ENCODE measurements at places on chromosomes 13 and 19. TPM values are rescaled to one million over a fixed set of nuclear protein-coding genes. Genes with fewer than 3 reads are reported as not detected.

DNA sequence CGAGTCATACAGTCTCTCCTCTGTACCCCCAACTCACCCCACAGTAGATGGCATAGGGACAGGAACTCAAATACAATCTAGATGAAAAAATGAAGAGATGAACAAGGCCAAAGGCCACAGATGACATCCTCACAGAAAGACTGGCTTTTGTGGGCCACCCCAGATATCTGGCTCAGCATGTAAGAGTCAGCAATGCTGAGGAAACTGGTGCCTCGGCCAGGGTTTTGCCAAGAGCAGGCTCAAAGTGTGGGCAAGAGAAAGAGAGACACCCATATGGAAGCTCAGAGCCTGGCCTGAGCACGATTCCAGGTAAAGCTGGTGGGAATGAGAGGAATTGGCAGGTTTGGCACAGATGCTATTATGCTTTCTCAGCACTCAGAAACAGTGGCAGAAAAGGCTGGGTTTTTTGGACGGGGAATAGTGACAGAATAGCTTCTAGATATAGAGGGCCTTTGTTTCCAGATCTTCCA lies 460.6 kb downstream of the FOXO1 start:
- no peak for DNase-seq

DNA sequence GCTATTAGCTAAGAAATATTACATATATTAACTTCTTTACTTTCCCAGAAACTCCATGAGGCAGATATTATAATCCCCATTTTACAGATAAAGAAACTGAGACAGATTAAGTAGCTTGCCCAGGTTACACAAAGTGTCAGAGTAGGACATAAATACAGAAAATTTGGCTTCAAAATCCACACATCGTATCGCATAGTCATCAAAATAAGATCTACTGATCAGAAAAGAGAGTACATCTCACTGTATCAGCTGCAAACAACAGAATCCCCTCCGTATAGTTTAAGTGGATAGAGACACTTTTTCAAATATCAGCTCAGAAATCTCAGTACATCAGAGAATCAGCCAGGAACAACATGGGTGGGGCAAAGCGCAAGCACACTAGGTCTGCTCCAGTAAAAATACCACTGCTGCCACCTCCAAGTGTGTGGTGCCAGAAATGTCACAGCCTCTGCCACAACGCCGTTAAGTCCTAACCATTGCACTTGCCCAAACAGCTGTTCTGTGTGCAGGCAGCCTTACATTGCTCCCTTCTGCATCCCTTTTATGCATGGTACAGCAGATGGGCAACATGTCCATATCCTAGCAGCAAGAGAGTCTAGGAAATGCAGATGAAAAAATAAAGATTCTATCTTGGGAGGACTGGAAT lies 204.8 kb downstream of the KLF12 start:
- no peak for DNase-seq

Gene ZGLP1
- polyA plus RNA-seq, result 3.4 TPM

Gene ZNF101
- polyA plus RNA-seq, result 4.3 TPM

Gene REEP6
- 11.3 TPM for polyA plus RNA-seq

Gene SIGLECL1
- not detected for polyA plus RNA-seq

Gene IFI30
- polyA plus RNA-seq, result 90.6 TPM

DNA sequence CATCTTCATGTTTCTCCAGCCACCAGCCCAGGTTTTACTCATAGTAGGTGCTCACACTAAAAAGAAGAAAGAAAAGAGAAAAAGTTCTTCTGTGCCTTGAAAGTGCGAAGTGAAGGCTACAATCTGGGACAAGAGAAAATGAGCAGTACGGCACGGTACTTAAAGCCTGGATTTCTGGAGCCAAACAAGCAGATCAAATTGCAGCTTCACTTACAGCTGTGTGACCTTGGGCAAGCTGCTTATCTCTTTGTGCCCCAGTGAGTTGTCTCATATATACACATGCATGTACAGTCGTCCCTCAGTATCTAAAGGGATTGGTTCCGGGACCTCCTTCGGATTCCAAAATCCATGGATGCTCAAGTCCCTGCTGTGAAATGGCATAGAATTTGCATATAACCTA lies 41.8 kb downstream of the GSX1 start:
- no peak for DNase-seq

DNA sequence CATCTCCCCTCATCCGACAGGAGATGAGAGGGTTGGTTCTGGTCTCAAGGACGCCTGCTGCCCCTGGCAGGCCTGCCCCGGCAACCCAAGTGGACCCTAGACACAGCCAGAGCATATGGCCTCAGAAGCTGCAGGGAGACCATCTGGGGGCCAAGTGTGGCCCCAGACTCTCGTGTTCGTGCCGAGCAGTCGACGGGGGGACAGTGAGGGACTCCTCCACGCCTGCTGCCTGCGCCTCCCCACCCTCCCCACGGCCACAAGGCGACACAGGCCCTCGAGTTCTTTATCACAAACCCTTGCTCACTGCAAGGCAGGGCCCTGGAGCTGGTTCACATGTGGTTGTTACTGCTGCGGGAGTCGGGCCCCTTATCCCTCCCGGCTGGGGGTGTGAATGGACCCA lies 9.3 kb downstream of the CAPS start:
- no peak for DNase-seq

Gene CEACAM3
- polyA plus RNA-seq, result not detected

DNA sequence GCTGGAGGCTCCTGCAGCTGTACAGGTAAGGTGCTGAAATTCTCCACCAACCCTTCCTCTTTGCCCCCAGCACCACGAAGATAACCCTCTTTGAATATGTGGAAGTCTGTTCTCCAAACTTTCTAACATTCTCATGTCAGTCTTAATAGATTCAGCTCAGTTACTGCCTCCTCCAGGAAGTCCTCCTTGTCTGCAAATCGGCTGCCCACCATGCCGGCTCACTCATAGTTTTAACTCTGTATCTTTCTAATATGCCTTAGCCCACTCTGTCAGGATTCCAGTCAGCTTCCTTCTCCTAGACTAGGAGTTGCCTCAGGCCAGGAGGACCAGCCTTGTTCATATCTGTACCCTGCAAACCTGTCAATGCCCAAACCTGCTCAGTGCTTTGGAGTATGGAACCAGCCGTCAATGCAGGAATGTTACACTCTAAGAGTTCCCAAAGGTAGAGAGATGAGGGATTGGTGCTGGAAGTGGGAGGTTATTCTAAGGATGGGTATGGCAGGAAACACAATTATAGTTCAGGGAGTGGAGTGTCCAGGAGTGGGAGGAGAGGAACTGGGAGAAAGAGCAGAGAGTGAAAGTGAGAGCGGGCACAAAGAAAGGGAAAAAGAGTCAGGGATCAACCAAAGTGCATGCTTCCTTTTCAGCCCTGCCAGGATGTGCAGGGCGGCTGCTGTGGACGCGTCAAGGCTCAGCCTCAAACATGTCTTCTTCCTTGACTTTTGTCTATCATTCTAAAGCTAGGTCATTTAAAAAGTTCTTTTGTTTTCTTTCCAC lies 38.0 kb upstream of the ALOX5AP start:
- DNase-seq, result no peak

Gene SPRYD7
- polyA plus RNA-seq, result 9.1 TPM

- no peak for DNase-seq
Observed at GRCh38 chr19:32890841-32891240, 21.3 kb upstream of the SLC7A9 start.

Measured in urinary bladder (tissue), 4 donors.